ENCODE measurements at places on chromosomes 11 and 22. TPM values are rescaled to one million over a fixed set of nuclear protein-coding genes. Genes with fewer than 3 reads are reported as not detected.

- H3K4me3 ChIP-seq, result no peak overlapping the region
- no peaks in the 10 kb centered on the region for H3K4me1 ChIP-seq
- H3K27me3 ChIP-seq, result no peaks in the 10 kb centered on the region
- no peak overlapping the region for H3K27ac ChIP-seq
- H3K36me3 ChIP-seq, result no peaks in the 10 kb centered on the region
Measured at GRCh38 chr22:30763815-30764673, 69.4 kb downstream of the OSBP2 start.

GRCh38 chr11:120735035-120735434 is 223.5 kb downstream of the GRIK4 start:
- H3K4me3 ChIP-seq, result no peak overlapping the region
- no peaks in the 10 kb centered on the region for H3K27me3 ChIP-seq
- H3K27ac ChIP-seq, result no peak overlapping the region
- no peaks in the 10 kb centered on the region for H3K36me3 ChIP-seq

- H3K4me1 ChIP-seq, result peaks cover 18% of the 10 kb centered on the region
- peaks cover 9% of the 10 kb centered on the region for H3K27me3 ChIP-seq
- no peak overlapping the region for H3K27ac ChIP-seq
- no peaks in the 10 kb centered on the region for H3K36me3 ChIP-seq
- no peak overlapping the region for H3K4me3 ChIP-seq
Measured at GRCh38 chr22:30114361-30114760, 34.1 kb downstream of the HORMAD2 start.

DNA sequence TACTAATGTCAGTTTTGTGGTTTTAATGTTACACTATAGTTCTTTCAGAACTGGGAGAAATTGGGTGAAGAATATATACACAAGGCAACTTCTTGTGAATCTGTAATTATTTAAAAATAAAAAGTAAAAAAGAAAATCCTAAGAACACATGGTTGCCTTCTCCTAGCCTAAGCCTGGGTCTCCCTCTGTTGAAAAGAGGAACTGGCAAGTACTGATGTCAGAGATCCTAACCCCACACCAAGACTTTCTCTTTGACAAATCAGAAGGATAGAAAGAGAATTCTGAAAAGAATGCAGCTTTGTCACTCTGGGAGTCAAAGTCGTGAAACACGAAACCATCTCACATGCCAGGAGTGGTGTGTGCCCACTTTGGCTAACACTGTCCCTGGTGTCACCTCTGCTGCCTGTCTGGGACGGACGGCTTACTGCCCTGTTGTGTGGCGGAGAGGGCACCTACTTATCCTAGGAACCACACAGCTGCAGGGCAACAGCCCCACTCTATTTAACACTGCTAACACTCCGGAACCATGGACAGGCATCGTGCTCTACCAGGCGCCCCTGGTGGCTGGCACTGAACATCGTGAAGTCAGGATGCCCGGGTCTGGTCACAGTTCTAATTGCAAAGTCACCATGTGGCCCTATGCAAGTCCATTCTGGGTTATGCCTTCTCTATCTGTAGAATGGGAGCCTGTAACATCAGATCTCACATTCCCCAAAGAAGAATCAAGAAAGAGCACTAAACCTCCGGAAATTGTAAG is 108.7 kb upstream of the CD82 start:
- H3K27me3 ChIP-seq, result peaks cover 12% of the 10 kb centered on the region
- no peaks in the 10 kb centered on the region for H3K4me1 ChIP-seq
- H3K27ac ChIP-seq, result no peak overlapping the region
- H3K4me3 ChIP-seq, result no peak overlapping the region

The IGHMBP2 gene
- 30.8 TPM for total RNA-seq

Data from progenitor cell of endocrine pancreas (in vitro differentiated cells).